Colonic mucosa (tissue), 4 donors: ENCODE measurements at places on chromosomes 7 and 10. TPM values are rescaled to one million over a fixed set of nuclear protein-coding genes. Genes with fewer than 3 reads are reported as not detected.

- DNase-seq: peak; percentile 67
Observed at GRCh38 chr10:112792487-112793201, 157.4 kb upstream of the TCF7L2 start.

GRCh38 chr10:16545116-16545736 is 23.5 kb upstream of the C1QL3 start:
- DNase-seq: no peak

- DNase-seq: peak; percentile 69
Observed at GRCh38 chr10:103069453-103070331, 123.4 kb downstream of the NT5C2 start.

- no peak for DNase-seq
Observed at GRCh38 chr10:3769556-3769955, 15.5 kb downstream of the KLF6 start.

DNA sequence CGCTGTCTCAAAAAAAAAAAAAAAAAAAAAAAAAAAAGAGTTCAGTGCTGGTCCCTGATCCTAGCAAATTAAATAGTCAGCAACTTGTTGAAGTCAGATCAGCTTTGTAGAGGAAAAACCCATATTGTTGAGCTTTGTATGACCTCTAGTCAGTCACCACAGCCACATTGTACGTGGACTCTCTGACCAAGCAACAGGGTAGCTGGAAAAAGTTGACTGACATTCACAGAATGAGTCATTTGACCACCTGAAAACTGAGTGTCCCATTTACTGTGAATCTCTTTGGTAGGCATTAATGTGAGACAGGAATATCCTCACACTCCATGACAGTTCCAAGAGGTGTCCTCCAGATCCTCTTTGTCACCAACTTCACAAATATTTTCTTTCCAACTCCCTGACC is 371.1 kb downstream of the LRRTM3 start:
- DNase-seq: no peak

DNA sequence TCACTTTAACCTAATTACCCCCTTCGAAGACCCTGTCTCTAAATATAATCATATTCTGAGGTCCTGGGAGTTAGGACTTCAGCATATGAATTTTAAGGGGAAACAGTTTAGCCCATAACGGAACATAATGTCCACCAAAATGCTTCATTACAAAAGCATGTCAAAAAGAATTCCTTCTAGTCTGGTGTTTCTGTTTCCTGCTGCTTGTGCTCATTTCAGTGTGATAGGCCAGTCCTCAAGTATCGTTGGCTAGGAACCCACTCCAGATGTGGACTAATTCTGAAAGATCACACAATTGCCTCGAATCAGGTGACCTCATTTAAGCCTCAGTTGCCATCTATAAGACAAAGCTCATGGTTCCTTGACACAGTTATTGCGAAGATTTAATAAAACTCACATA is 29.6 kb downstream of the INPP5F start:
- no peak for DNase-seq

- no peak for DNase-seq
Observed at GRCh38 chr10:17212802-17213221, 11.3 kb upstream of the TRDMT1 start.

GRCh38 chr10:79929409-79929904 is 19.4 kb downstream of the SFTPD start:
- peak; percentile 80 for DNase-seq

DNA sequence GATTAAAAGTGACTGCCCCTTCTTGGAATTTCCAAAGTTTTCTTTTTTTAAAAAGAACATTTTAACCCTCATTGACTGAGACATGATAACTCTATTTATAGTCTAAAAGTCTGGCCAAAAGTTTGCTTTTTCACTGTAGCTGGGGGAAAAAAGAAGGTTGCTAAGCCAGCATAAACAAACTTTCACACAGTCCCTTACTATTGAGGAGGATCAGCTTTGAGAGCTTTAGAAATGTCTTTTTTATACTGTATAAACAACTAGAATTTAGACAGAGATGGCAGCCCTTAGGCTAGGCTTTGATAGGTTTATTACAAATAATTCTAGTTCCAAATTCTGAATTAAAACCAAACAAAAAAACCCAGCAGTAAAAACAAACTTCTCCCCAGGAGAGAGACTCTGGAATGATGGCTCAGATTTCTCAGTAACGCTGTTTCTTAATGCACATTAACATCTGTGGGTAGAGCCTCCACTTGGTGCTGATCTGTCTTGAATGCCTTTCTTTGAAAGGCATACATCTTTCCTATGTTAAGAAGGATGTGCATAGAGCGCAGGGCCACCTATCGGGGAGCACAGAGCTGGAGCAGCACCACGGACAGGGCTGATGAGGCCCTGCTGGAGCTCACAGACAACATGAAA is 100.9 kb upstream of the PDLIM1 start:
- DNase-seq: no peak

DNA sequence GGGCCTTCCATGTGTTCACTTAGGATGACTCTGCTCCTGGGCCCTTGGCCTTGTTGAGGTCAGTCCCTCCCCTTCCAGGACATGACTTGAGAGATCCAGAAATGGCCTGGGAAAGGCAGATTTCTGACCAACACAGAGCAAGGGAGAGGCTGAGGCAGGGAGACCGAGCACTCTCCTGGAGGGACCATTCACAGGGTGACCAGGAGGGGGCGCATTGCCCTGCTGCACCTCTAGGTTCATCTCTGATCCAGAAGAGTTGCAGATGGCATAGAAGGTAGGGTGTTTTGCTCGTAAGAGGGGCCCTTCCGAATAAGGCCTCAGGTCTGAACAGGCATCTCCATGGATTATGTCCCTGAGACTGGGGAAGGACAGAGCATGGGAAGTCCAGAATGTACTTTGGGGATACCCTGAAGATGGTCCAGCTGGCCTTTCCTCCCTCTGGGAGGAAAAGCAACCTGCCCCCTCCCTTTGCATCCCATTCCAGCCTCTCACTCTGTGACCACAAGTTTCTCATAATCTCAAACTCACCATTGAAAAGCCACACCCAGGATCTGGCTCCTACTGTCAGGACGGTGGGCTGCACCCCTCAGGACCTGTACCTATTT is 6.6 kb downstream of the DMBT1 start:
- no peak for DNase-seq

- DNase-seq: no peak
Observed at GRCh38 chr10:14696821-14697220, 77.9 kb downstream of the FAM107B start.

DNA sequence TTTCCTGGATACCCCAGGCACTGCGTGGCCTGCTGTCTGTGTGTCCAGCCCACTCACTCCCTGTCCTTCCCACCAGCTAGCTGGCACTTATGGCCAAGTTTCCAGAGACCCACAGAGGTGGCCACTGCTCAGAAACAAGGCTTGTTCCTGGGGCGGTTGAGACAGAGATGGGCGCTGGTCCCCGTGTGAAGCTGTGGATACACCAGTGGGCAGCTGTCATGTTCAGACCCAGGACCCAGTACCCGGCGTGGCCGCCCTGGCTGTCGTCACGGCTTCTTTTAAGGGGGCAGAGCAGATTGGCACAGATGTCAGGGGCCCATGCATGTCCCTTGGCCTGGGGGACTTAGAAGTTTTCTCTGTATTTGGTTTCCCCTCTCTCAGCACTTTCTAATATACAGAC is 36.3 kb downstream of the FOXL3 start:
- no peak for DNase-seq

- no peak for DNase-seq
Observed at GRCh38 chr10:86918022-86918471, 39.4 kb downstream of the MMRN2 start.

DNA sequence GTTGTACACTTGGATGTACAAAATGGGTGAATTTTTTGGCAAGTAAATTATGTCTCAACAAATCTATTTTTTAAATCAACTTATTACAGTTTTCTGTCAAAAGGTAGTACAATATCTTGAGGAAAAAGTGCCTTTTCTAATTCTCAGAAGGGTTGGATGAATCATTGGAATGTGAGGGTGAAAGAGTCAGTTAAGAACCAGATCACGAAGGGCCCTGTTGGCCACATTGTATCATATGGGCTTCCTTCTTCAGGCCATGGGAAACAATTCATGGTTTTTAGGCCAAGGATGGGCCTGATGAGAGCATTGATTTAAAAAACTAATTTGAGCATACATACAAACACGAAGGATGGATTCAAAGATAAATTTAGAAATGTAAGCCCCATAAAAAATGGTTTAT is 503.7 kb downstream of the TNS3 start:
- no peak for DNase-seq

GRCh38 chr10:86963341-86963919 is 4.9 kb upstream of the ADIRF start:
- no peak for DNase-seq

- DNase-seq: no peak
Observed at GRCh38 chr10:441659-442058, 247.8 kb downstream of the DIP2C start.

DNA sequence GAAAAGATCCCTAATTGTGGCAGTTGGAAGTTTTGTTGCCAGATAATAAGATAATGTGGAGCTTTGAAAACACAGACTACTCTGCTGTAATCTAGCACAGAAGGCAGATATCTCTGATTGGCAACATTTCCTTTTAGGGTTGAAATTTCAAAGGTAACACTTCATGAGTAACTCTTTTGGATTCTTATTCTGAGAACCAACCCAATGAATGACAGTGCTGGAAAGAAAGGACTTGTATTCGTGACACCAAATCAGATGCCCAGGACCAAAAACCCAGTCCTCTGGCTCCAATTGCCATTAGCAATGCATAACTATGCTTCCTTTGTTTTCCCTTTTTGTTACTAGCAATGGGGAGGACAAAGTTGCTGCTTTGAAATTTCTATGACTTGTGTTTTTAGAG is 41.0 kb upstream of the ELMO1 start:
- DNase-seq: no peak

DNA sequence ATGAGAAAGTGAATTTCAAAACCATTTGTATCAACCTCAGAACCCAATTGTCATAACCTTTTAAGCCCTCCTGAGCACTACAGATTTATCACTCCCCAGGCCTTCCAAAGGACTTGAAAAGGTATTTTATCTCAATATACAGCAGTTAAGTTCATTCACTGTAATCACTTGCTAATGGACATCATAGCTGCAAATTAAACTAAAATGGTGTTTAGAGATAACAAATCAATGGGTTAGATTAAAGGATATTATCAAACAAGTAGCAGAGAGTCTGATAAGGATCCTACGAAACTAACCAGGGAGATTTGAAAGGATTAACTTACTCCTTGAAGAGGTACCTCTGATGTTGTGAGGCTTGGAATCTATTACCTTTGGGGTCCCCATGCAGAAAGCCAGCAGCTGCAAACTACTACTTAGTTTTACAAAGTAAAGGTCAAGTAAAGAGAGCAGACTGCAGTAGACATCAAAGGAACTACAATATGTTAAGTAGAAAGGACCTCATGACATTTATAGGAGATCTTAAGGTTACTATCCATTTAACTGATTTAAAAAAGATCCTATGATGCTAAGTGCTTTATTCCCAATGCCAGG is 359.4 kb downstream of the SORCS1 start:
- DNase-seq: no peak

DNA sequence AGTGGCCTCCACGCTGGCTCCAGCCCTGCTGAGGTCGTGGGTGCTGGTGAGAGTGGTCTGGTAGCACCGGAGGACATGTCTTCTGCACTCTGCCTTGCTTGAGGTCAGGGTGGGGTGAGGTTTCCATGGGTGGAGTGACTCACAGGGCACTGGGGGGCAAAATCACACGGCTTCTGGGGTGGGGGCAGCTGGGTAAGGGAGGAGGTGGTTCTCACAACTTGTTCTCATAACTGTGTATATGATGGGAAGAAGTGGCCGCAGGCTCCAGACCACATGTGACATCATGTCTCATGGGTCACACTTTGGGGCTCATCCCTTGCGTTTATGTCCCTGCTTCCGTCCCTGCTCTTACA is 884 bp upstream of the PRF1 start:
- DNase-seq: no peak

GRCh38 chr7:103148131-103148993 is 537 bp downstream of the NAPEPLD start:
- peak; percentile 3 for DNase-seq

PLEKHA8 gene
- 11.7 TPM for total RNA-seq

GLI3 gene
- total RNA-seq: 1.8 TPM

ASB10 gene
- total RNA-seq: not detected

FEZF1 gene
- total RNA-seq: not detected

HEPACAM2 gene
- total RNA-seq: 81.5 TPM

HECW1 gene
- 0.40 TPM for total RNA-seq

OR9A2 gene
- total RNA-seq: not detected
